NCI-H2029 treated with DMSO at 0.1 percent for 48 hours (cell line): ENCODE measurements at places on chromosomes 1 and 21.

DNA sequence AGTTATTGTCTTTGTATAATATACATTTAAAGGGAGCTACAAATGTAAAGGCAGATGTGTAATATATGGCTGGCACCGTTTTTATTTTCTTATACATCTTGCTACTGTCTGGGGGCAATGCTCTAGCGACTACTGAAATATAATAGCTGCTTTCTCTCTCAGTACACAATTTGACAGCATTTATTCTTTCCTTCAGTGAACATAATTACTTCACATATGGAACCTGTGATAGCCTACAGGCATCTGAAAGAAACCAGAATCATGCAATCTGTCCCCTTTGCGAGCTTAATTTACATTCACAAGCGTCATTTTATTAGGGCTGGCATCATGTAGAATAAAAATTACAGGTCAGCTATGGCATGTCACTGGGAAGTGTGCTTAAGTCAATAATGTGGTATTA is 557.5 kb upstream of the PTBP2 start:
- no peak for DNase-seq

DNA sequence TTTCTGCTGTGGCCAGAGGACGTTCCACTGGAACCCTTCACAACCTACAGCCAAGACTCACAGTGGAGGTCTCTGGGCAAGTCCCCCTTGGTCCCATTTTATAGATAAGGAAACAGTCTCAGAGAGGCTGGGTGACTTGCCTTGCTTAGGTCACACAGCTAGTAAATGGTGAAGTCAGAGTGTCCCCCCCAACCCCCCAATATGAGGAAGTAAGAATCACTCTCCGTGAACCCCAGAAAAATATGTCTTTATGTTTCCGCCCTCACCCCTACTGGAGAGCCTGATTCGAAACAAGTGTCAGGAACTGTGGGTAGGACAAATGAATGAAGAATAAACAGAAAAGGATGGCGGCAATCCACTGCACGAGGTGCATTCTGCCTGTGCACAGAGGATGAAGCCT is 56.7 kb downstream of the H3-3A start:
- no peak for DNase-seq

- no peak for DNase-seq
These were observed 41.7 kb upstream of the CD2 start for GRCh38 chr1:116712510-116712909.

DNA sequence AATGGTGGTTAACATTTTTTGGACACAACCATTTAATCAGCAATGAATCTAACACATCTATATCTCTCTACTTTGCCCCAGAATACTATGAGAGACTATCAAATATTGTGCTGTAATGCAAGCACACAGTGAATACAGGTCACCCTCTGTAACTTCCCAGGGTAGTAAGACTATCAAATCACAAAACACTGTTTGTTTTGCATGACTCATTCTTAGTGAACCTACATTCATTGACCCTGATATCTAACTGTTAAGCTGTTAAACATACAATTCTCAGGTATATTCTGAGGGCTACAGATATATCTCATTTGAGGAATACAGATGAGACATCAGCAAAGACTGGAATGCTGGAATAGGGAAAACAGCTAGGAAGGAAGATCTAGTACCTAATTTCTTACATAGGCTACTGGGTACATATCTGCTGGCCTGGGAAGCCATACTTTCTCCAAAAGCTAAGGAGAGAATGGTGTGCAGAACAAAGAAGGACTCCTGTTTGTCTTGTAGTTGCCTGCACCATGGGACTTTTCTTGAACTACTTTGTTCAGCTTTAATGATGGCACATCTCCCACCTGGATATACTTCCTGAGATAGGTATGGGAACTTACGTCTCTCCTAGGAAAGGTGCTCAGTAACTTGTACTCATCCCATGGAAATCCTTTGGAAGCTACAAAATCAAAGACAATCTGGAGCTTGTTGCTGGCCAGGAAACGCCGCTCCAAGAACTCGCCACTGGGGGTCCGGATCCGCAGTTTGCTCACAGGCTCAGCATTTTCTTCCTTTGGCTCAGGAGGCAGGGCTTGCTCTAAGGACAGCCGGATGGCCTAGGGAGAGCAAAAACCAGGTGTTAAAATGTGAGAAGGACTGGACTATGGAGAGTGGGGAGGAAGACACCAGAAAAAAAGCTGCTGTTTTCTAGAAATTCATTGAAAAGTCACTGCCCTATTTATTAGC is 51.9 kb upstream of the DMRTA2 start:
- peak; percentile 27 for DNase-seq

DNA sequence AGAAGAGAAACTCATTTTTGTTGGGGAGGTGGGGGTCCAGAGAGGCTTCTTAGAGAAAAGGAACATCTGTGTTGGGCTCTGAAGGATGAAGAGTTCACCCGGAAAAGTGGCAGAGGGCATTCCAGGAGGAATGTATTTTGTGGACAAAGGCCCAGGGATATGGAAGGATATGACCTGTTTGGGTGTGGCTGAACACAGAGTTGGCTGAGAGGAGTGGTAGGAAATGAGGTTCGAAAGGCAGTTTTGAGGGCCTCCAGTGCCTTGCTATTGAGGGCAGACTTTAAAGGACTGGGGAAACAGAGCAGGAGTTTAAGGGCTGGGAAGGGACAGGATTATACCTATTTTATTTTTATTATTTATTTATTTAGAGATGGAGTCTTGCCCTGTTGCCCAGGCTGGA is 27.3 kb upstream of the WASF2 start:
- DNase-seq, result no peak

- DNase-seq, result no peak
These were observed 2.7 kb upstream of the DMAP1 start for GRCh38 chr1:44210595-44210994.

DNA sequence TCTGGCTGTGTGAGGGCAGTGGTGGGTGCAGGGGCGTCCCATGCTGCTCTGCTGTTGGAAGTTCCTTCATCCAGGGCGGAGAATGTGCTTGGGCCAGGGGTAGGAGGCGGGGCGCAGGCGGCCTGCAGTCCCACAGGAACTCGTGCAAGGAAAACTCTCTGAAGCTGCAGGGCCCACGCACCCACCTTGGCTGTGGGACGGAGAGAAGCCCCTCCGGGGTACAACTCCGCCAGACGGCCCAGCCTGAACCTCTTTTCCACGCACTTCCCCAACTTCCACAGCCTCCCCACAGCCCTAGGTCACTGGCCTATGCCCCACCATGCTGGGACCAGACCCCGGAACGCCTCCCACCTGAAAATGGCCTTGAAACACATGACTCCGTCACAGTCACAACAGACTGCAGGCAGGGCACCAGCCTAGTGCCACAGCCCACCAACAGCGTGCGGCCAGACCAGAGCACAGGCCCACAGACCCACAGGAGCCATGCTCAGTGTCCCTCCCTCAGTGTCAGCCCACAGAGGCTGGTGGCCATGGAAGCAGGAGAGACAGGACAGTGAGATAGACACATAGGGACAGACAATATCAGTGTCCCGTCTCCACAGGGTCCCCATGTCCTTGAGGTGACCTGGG is 47.8 kb downstream of the WNT9A start:
- DNase-seq, result no peak

DNA sequence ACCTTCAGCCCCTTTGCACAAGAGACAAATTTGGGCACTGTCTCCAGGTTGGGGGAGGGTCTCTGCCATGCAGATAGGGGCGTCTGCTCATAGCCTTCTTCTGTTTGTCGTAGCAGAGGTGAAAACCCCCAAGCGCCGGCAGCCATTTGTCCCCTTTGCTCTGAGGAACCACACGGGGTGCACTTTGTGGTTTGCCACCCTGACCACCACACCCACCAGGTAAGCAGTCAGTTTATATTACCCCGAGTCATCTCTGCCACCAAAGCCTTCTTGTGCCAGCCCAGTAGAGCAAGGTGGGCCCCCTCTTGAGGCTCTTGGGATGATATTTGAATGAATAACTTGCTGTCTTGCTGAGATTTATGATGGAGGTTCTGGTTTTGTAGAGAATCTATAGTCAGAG is 111.8 kb downstream of the VPS13D start:
- no peak for DNase-seq

DNA sequence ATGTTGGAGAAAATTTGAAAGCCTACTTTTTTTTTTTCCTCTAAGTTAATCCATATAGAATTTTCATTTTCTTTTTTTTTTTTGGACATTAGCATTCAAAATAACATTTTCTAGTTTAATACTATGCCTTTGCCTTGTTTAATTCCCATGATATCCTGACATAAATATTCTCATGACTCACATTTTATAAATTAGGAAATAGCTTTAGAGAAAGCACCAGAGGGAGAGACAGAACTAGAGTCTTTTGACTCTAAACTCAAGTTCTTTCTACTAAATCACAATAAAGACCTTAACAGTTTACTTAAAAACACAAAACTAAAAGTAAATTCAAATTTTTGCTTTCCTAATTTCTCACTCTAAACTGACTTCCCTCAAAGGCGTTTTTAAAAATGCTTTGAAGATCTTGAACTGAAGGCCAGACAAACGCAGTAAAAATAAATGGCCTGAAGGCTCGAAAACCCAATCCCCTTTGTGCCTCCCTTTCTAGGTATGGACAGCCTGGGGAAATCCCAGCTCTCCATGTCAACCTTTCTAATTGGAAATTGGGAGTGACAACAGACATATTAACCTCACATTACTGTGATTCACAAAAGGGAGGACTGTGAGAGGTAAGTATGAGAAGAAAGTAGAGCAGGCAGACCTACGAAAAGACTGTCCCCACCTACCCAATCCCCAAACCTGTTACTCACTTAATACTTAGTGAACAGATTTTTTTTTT is 104.6 kb downstream of the ENAH start:
- DNase-seq, result no peak

GRCh38 chr1:109484519-109484975 is 842 bp downstream of the ATXN7L2 start:
- no peak for DNase-seq

- no peak for DNase-seq
These were observed 7.0 kb upstream of the C1orf174 start for GRCh38 chr1:3907031-3907534.
